ENCODE measurements at places on chromosomes 6 and 20.

- DNase-seq: no peak
These were observed 934 bp downstream of the KCNK5 start for GRCh38 chr6:39228111-39228971.

GRCh38 chr20:63497946-63498935, 642 bp downstream of the EEF1A2 start:
- no peak for DNase-seq

GRCh38 chr6:10410207-10411050, 4.4 kb downstream of the TFAP2A start:
- DNase-seq: no peak

GRCh38 chr20:46507760-46508407, 5.5 kb downstream of the ZNF334 start:
- DNase-seq: no peak

DNA sequence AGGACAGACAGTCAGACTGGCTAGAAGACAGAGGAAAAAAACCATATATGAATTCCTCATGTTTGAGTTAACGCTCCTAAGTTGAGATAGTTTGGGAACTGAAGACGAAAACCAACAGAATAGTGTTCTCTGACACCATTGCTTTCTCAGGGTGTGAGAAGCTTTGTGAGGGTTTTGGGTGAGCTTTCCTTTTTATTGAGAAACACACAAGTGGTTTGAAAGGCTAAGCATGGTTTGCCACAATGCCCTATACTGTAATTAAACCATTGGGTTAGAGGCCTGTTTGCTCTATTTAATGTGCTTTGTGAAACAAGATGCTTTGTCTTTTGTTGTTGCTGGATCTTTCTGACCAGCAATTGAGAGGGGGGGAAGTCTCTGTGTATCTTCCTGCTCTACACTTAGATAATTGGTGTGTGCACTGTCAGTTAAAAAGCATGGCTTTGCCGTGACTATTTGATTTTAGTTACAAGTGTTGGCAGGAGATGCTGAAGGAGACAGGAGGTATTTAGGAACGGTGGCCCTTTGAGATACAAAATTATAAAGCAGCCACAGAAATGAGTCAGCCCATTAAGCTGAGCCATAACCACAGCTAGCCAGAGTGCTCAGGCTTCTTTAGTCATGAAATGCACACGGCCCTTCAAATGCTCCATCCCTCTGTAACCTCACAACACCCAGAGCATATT, 273.0 kb upstream of the PREP start:
- DNase-seq: no peak

All from thoracic aorta (tissue), 2 donors.